ENCODE measurements at places on chromosomes 5 and 9.

GRCh38 chr5:79011219-79011836 is 26.2 kb upstream of the ARSB start:
- no peak for DNase-seq

DNA sequence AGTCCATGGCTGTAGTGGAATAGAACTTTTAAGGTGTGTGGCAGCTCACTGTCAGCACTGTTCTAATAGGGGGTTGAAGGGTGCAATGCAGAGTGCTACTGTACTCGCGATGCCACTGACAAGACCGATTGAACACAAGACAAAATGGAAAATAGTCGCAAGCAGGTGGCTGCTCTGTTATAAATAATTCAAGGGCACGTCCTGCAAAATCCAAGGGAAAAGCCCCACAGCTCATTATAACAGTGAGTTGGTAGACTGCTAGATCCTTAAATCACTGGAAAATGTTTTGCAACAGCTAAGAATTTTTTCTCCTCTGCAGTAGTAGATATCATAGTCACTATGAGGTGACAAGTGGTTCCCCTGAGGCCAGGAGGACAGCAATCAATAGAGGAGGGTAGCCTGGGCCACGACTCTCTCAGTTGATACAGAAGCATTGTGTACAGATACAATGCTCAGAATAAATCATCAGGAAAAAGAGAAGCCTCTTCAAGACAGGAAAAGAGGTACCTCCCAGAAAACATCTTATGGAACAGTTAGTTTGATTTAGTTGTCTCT is 926.3 kb downstream of the TLE4 start:
- no peak for DNase-seq

DNA sequence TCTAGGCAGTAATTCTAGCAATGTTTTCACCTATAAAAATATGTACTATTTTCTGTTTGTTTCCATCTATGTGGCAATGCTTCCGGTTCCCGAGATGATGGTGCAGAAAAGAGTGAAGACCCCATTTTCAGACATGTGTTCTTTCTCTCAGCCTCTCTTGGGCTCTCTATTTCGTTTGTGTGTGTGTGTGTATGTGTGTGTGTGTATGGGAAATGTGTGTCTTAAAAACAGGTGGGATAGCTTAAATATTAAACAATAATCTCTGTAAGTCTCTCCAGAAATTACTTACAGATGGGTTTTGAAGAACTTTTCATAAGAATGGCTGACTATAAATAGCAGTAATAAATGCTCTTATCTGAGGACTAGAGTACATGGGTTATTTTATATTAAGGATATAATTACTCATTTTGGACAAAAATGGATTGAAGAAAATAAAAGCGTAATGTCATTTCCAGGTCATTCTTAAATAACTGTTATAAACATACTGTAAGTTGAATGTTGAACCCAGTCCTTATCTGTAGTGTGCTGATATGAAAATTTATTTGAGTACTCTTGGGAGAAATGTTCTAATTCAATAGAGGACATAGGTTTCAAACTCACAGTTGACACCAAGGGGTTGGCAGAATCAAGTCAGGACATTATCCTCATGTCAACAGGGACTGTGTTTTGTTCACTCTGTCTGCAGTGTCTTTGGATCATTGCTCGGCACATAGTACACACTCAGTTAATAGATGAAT is 31.1 kb downstream of the PCSK5 start:
- DNase-seq = no peak

DNA sequence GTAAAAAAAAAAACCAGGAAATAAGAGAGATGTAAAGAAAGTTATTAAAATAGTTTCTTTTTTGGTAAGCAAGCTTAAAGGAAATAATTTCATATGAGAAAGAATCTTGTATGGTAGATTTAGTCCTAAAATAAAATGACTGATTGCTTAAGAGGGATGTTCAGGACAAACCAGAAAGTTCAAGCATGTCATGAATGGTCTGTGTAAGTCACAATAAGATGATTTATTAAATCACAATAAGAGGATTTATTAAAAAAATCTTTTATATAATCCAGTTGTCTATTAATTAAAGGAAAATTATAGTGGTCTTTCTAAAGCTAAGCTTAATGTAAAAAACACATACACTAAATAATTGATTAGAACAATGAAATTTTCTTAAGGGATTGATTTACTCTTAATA is 91.8 kb upstream of the OR13F1 start:
- no peak for DNase-seq

- DNase-seq = no peak
Measured at GRCh38 chr5:59198832-59199231, 616.0 kb downstream of the RAB3C start.

DNA sequence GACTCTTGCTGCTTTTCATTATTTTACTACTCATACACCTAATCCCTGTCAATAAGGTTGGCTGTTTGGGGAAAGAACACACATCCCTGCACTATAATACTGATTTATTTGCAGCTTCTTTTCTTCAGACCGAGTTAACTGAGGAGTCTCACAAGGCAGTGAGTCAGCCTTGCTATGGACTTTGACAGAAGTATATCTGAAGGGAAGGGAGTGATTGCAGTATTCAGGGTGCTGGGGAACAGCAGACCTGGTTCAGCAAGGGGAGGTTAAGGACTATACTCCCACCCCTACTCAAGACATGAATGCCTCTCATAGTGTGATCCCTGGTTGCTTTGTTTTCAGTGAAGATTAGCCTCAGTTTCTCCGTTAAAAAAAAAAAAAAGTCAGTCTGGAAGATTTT is 99.8 kb downstream of the TLE4 start:
- DNase-seq = no peak

DNA sequence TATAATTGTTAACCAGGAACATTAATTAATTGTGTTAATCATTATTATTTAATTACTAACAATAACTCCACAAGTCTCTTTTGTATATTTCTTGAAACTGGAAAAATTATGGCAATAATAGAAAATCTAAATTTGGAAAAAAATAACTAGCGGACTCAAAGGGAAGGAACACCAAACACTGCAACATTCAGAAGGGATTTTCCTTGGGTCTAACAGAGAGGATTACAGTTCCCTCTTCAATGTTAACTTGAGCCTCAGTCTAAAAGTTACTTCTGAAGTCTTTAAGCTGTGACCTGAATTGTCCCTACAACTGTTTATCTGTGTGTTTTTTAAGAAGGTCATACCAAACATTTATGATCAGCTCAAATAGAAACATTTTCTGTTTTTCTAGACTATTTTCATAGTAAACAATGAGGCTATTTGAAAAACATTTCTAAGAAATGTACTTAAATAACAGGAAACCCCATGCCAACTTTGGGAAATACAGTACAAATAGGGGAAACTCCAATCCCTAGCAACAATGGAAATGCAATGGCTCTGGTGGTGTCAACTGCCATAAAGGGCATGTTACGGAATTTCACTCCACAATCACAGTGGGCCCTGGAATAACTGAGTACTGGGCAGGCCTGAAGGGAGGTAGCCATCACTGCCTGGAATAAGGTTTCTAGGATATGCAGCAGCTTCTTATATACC is 61.2 kb downstream of the MCTP1 start:
- no peak for DNase-seq
